ENCODE measurements at places on chromosomes 11 and 22. TPM values are rescaled to one million over a fixed set of nuclear protein-coding genes. Genes with fewer than 3 reads are reported as not detected.

NAALAD2 gene
- not detected for total RNA-seq

LRRC32 gene
- total RNA-seq: 23.2 TPM

CRYBB2 gene
- not detected for total RNA-seq

SCN3B gene
- total RNA-seq: not detected

OR2AT4 gene
- total RNA-seq: not detected

KRTAP5-2 gene
- total RNA-seq: not detected

DNA sequence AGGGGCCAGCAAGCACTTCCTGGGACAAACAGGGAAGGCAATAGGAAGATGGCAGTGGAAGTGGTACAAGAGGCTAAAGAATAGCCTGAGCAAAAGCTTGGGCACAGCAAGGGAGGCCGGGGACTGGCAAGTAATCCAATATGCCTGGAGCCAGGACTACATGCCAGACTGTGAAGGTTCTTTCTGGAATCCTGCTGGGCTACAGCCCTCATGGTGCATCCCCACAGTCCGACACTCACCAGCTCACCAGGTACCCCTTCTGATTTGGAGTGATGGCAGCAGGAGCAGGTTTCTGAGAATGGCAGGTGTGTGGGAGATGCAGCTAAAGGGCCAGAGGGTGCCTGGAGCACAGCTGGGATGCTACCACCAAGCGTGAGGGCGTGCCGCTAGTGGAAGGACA, 32.2 kb upstream of the POGLUT3 start:
- no peak for DNase-seq

DNA sequence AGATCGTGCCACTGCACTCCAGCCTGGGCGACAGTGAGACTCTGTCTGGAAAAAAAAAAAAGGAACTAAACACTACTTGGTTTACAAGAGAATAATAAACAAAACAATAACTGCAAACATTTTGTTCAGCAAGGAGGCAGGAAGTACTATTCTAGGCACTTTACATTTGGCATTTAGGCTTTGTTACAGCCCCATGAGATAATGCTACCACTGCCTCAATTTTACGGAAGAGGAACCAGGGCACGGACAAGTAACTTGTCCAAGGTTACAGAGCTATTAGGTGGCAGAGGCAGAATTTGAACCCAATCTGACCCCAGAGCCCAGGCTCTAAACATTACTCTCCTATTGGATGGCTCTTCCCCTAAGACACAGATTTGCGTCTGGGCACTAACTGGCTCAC, 108.7 kb upstream of the AKIP1 start:
- DNase-seq: no peak

- DNase-seq: no peak
These were observed 140.0 kb downstream of the CHST1 start for GRCh38 chr11:45525393-45525792.

DNA sequence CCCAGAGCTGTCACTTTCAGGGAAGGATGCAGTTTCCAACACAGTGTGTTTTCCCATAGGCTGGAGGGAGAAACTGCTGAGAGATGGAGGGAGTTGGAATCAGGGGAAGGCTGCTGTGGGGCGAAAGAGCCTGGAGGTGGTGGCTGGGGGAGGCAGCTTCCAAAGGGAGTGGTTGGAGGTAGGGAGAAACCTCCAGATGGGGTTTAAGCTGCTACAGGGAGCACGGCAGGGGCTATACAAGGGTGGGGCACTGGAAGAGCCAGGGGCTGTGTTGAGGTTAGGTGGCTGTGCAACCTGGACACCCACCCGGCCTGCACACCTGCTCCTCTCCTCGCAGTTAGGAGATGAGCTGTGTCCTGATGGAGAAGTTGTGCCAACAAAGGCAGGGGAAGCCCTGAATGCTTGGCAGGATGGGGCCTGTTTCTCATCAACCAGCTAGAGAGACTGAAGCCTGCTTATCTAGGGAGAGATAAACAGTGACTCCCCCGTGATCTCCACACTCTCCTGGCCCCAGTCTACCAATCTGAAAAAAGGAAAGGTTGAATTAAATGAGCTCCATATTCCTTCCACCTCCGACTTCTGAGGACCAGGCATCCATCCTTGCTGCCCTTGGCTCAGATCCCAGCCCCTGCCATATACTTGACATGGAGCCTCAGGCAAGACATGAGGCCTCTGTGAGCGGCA, 3.6 kb upstream of the SLCO2B1 start:
- no peak for DNase-seq

GRCh38 chr11:12813371-12814225, 139.4 kb downstream of the TEAD1 start:
- DNase-seq: no peak

- DNase-seq: no peak
These were observed 47.7 kb downstream of the APOL1 start for GRCh38 chr22:36300396-36301212.
